NCI-H1417 (cell line): ENCODE measurements at places on chromosomes 11 and 22.

GRCh38 chr11:124943254-124943616 lies 7.4 kb upstream of the HEPACAM start:
- DNase-seq = no peak

GRCh38 chr11:45805305-45806071 lies 539 bp downstream of the SLC35C1 start:
- DNase-seq = no peak

- DNase-seq = no peak
Measured at GRCh38 chr11:114090225-114090910, 30.9 kb downstream of the ZBTB16 start.

- peak; percentile 55 for DNase-seq
Measured at GRCh38 chr11:84384731-84385130, 1098.6 kb upstream of the CCDC90B start.

GRCh38 chr11:86703987-86704386 lies 31.6 kb upstream of the ME3 start:
- no peak for DNase-seq

GRCh38 chr22:30731658-30732057 lies 37.0 kb downstream of the OSBP2 start:
- DNase-seq = no peak
